ENCODE measurements at places on chromosomes 7 and 10. TPM values are rescaled to one million over a fixed set of nuclear protein-coding genes. Genes with fewer than 3 reads are reported as not detected.

The NEUROD6 gene
- not detected for total RNA-seq

DNA sequence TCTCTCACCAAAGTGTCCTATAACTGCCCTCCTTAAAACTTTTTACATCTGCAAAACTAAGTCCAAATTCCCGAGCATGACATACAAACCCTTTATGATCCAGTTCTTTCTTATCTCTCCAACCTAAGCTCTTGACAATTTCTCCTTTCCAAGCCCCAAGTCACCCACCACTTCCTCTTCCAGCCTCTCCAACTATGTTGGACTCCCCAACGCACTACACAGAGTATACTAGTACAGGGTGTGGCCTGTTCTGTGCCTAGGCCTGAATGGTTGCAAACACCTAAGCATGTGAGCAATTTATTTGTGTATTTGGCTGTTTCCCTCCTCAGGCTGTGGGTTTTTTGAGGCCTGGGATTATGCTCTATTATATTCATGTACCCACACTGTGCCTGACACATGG is 101.2 kb upstream of the APBB1IP start:
- DNase-seq = no peak

- no peak for DNase-seq
Observed at GRCh38 chr10:6018422-6018821, 41.1 kb upstream of the IL15RA start.

- no peak for DNase-seq
Observed at GRCh38 chr7:4626318-4626845, 55.7 kb upstream of the FOXK1 start.

- DNase-seq = no peak
Observed at GRCh38 chr10:103707956-103708626, 147.3 kb downstream of the SH3PXD2A start.

GRCh38 chr10:58856508-58857240 is 319.8 kb upstream of the PHYHIPL start:
- peak; percentile 85 for DNase-seq

DNA sequence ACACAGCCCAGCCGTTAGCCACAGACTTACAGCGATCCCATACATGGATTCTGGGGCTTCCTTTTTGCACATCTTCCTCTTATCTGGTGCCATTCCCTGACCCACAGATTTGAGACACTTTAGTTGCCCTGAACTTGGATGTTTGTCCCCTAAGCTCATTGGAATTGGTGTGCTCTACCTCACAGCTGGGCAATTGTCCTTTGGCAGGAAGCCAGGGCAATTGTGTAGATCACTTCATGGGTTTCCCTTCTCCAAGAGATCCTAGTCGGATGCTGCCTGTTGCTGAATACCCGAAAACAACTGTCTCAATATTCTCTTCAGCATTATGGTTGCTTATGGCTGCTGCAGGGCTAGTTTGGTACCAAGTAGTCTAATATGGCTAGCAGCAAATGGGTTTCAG is 470.7 kb upstream of the MKI67 start:
- DNase-seq = no peak

Measured in Caki2 (cell line).